ENCODE measurements at places on chromosomes 4 and X.

GRCh38 chr4:40337051-40337450 is 1.9 kb downstream of the CHRNA9 start:
- no peak for DNase-seq

GRCh38 chr4:55121246-55121645 is 4.1 kb downstream of the KDR start:
- DNase-seq: no peak

DNA sequence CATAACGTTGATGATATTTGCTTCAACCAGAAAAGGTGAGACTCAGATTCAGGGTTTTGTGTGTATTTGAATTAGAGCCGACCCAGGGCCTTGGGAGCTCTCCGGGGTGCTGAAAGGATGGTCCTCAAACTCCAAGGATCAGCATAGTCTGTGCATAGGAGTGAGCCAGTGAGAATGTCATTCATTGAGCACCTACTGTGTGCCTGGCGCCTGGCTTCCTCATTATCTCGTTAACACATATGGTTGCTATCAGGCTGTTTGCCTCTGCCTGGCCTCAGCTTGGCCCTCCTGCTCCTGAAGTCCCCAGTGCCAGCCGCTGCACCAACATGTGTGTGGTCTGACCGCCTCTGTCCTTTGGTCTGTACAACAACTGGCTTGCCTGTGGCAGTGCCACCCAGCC is 25.1 kb upstream of the JAKMIP1 start:
- DNase-seq: no peak

GRCh38 chr4:135191596-135191995 is 990.0 kb upstream of the PABPC4L start:
- no peak for DNase-seq

GRCh38 chrX:2828344-2828958 is at the start of gene GYG2:
TSS of gene GYG2 (plus strand) at chrX:2828930. CDS start at chrX:2830189, 1,259 bp downstream.
- no peak for DNase-seq

- DNase-seq: no peak
Measured at GRCh38 chr4:78291277-78291676, 234.2 kb downstream of the FRAS1 start.

GRCh38 chrX:973010-973632 is 239.3 kb downstream of the CRLF2 start:
- no peak for DNase-seq

GRCh38 chr4:20219521-20219920 is 32.2 kb upstream of the SLIT2 start:
- no peak for DNase-seq

- no peak for DNase-seq
Measured at GRCh38 chrX:87890437-87890836, 372.8 kb downstream of the KLHL4 start.

DNA sequence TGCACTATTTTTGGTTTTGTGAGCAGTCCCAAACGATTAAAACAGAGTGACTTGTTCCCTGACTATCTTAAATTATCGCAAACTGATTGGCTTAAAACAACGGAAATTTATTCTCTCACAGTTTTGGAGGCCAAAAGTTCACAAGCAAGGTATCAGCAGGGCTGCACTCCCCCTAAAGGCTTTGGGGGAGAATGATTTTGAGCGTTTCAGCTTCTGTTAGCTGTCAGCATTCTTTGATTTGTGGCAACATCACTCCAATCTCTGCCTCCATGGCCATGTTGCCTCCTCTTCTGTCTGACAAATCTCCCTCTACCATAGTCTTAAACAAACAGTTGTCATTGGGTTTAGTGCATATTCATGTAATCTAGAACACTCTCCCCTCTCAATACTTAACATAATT is 459.6 kb upstream of the ATOH1 start:
- no peak for DNase-seq

DNA sequence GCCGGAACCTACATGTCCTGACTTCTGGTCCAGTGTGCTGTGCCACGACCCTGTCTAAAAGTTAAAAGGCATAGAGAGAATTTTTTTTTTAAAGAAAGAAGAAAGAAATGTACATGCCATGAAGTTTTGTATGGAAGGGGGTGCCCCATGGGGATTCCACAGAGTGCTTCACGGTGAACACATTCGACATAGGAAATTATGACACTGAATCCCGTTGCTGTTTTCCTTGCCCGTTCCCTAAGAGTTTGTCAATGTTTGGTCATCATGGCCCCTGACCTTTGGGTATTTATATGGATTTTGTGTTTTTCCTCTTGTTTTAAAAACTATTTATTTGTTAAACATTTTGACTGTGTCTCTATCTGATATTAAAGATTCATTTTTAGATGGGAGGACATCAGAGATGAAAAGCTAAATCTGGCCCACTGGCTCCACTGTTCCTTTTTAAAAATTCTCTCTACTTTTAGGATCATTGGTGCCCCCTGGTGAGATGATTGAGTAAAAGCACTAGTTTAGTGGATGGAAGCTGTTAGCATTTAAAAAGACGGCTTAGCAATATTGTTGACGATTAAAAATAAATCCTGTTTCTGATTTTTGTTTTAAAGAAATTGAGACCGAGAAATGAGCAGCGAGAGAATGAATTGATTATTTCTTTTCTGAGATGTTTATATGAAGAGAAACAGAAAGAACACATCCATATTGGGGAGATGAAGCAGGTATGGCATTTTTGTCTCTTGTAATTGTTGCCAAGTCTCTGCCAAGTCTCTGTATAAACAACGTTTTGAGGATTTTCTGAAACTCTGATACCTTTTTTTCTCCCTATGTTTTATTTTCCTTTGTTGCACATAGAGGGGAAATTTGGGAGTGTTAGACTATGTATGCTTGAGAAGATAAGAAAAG is 75.0 kb downstream of the PTTG2 start:
- DNase-seq: no peak

DNA sequence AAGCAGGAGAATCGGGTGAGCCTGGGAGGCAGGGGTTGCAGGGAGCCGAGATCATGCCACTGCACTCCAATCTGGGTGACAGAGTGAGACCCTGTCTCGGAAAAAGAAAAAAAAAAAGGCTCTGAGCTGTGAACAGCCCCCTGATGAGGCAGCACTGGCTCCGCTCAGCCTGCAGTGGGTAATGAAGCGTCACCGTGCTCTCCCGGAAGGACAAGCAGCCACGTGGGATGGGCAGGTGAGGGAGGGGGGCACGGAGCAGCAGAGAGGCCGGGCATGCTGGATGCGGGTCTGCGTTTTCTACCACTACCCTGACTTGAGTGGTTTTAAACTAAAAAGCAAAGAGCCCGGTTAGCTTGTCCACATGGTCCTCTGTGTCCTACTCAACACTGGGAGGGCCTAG is 15.5 kb downstream of the TACC3 start:
- no peak for DNase-seq

DNA sequence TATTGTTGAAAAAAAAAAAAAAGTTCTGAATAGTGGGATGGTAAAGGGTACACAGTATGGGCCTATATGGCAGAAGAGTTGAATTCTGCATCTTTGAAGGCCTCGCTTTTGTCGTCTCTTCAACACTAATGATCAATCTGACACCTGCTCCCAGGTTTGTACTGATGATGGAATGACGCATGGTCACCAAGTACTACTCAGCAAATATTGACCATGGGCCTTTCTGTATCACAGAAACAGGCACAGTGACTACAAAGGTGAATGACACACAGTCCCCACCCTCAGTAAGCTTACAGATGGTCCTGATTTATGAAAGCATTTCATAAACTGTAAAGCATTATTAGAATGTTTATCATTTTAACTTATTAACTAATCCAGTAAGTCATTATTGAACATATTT is 152.6 kb downstream of the LDB2 start:
- DNase-seq: no peak

DNA sequence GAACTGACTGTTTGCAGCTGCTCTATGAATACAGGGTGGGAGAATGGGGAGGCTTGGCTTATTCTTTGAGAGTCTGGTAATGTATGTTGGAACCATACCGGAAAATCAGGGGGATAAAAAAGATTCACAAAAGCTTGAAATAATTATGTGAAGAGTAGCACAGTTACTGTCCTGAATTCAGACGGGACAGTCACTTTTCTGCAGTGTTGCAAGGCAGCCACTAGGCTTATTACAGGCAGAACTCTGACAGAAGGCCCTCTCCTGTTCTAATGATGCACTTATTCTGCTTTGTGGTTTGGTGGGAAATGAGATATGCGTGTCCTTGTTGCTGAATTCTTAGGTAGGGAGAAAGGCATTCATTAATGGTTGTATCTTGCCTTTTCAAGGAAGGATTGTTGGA is 37.2 kb downstream of the GUCY1B1 start:
- no peak for DNase-seq

DNA sequence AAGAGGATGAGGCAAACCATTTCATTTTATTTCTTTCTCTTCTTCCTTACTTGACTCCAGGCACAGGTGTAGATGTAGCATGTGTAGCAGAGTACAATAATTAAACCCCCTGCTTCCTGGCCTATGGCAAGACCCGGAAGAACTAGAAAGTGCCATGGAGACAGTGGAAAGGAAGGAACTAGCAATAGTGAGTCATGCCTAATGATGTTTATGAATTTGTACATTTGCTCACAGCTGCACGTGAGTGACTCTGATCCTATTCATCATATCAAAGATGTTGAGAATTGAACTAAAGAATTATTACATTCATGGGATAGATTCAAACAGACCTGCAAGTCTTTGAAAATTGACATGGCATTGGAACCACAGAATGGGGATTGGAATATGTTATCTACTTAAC is 2233.9 kb upstream of the TENM3 start:
- DNase-seq: no peak

- no peak for DNase-seq
Measured at GRCh38 chr4:121118344-121118743, 45.8 kb downstream of the TNIP3 start.

GRCh38 chr4:120227554-120227953 is 160.9 kb upstream of the MAD2L1 start:
- no peak for DNase-seq

DNA sequence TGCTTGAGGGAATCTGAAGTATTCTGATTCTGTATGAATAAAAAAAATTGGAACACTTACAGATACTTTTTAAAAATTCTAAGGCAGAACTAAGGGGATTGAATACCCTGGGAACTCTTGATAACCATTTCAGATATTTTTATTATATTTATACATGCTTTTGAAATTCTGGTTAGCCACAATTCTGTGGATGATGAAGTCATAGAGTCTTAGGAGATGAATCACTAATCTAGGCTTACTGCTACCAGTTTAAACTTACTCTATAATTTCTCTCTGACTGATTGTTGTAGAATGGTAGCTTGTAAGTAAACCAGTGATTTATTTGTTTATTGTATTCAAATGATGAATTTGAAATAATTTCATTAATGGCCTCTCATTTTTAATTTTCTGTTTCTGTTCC is 11.4 kb upstream of the SLAIN2 start:
- no peak for DNase-seq

GRCh38 chr4:25861951-25862410 is 807 bp downstream of the SEL1L3 start:
- DNase-seq: no peak

DNA sequence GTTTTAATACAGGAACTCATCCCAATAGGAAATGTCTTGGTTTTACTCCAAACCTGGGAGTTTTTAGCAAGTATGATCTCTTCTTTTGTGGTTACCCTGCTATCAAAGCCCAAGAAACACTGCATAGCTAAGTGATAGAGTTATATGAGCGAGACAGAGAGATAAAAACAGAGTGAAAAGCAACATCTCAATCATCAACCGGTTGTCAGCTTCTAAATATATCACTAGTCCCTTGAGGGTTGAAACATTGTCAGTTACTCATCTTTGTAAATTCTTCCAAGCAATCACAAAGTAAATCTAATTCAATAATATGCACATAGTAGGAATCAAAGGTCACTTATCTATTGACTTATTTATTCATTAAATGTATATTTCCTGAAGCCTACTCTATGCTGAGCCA is 483.9 kb downstream of the IDS start:
- DNase-seq: no peak

DNA sequence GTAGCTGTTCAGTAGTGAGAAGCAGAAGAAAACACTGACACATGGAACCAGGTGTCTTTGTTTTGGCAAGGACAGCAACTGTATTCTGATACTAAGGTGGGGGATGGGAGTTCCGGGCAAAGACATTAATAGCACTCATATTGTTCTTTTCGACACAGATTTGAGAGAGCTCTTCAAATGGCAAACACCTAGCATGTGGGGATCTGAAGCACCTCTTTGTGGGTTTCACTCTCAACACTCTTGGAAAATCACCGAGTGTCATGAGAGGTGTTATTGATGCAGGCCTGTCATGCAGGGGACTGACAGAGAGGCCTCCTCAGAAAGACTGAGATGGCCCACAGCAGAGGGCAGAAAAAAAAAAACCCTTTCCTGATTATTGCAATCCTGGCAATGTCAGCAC is 228.4 kb upstream of the VCX start:
- DNase-seq: no peak

GRCh38 chr4:42313872-42314271 is 83.4 kb upstream of the SHISA3 start:
- no peak for DNase-seq

GRCh38 chr4:106366026-106366425 is 2.6 kb downstream of the GIMD1 start:
- no peak for DNase-seq

DNA sequence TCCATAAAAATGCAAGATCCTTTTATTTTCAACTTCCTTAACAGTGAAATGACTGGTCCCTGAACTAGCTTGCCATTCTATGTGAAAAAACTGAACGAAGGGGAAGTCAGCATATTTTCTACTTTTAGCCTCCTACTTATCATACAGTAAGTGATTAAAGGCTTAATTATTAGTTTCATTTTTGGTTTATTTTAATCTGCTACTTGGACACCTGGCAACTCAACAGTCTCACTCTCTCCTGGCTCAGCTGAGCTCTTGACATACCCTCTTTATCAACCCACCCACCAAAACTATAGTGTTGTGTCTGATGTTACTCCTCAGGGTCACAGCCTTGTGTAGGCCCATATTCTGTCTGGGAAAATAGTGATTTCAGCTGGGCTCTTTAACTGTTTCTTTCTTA is 86.2 kb upstream of the CPXCR1 start:
- DNase-seq: no peak

- no peak for DNase-seq
Measured at GRCh38 chr4:120922381-120923206, at the start of gene PRDM5. TSS of gene PRDM5 (minus strand) at chr4:120922726. CDS start at chr4:120922608, 118 bp downstream.

DNA sequence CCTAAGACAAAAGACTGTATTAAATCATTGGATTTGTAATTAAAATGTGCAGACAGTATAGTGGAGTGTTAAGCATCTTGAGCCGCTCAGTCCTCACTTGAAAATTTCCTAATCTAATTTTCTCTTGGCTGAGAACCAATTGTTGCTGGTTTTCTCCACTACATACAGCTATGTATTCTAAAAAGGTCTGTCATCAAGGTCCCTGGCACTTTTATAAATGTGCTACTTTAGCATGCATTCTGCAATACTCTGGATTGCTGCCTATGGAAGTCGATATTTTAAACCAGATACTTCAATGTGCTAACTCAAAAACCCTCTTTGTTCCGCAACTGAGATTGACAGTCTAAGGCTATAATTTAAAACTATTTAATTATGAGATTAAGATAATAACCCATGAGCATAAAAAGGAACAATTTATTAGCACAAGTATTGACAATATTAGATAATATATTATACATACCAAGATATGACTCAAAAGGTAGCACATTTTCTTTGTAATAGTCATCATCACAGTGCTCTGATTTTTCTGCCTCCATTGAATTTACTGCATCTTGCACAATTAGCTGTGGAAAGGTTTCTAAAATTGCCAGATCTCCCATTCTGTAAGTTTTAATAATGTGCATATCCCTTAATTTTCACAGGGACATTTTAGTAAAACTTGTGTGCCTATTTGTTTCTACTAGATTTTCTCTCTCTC is 815.1 kb downstream of the ADGRL3 start:
- DNase-seq: no peak
